ENCODE measurements at places on chromosomes 5 and 9. TPM values are rescaled to one million over a fixed set of nuclear protein-coding genes. Genes with fewer than 3 reads are reported as not detected.

The CAMK4 gene
- 107 TPM for total RNA-seq

The PHF19 gene
- 47.1 TPM for total RNA-seq

The ZNF483 gene
- total RNA-seq, result 2.6 TPM

The DBN1 gene
- total RNA-seq, result 32.3 TPM

GRCh38 chr5:6449465-6450158, 953 bp downstream of the UBE2QL1 start:
- no peak for DNase-seq

GRCh38 chr9:89594811-89595550, 9.8 kb upstream of the GADD45G start:
- no peak for DNase-seq

GRCh38 chr9:1580215-1580614, 434.9 kb upstream of the SMARCA2 start:
- DNase-seq, result no peak

GRCh38 chr5:132474881-132475496, 15.6 kb downstream of the IRF1 start:
- no peak for DNase-seq

DNA sequence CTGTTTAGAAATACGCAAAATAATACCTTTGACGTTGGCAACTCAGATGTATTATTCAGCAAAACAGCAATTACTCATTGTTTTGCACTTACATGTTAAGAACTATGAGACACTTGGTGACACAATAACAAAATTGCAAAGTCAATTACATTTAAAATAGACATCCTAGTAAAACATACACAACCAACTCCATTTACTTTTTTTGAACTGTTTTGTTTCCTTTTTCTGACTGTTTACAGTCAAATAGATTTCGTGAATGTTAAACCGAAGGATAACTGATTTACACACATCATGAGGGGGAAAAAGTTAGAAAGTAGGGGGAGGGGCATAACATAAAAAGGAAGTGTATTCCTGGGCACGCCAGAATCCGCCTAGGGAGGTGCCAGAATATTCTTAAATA, 220.1 kb downstream of the MEF2C start:
- no peak for DNase-seq

GRCh38 chr9:37943345-37944265, 39.7 kb upstream of the SLC25A51 start:
- no peak for DNase-seq

DNA sequence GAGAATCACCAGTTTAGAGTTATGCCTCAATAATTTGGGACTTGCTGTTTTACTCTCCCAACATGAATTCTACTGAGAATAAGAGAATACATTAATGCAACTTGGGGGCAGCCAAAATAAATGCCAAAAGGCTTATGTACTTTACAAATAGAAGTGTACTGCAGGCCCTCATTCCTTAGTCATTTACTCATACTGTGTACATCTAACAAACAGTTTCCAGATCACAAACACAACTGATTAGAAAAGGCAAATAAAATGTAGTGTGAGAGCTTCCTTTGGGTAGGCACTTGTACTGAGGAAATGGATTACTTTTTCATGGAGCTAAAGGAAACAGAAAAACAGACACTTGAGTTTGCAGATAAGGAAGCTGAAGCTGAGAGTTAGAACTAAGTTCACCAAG, 12.6 kb downstream of the ANKDD1B start:
- no peak for DNase-seq

GRCh38 chr5:67375606-67376005, 179.0 kb upstream of the CD180 start:
- DNase-seq, result no peak

GRCh38 chr9:6566409-6567139, 79.0 kb downstream of the GLDC start:
- DNase-seq, result no peak

All from thymus (tissue), 14 donors.